ENCODE measurements at places on chromosomes 11 and 22. TPM values are rescaled to one million over a fixed set of nuclear protein-coding genes. Genes with fewer than 3 reads are reported as not detected.
A peak's percentile ranks its signal among the peaks of the same experiment; 100 is the strongest.

GRCh38 chr11:32478277-32478731, 43.0 kb upstream of the WT1 start:
- DNase-seq = no peak

- no peak for DNase-seq
Observed at GRCh38 chr11:2178906-2179494, 7.4 kb upstream of the TH start.

NAGA gene
- 8.0 TPM for total RNA-seq

DNA sequence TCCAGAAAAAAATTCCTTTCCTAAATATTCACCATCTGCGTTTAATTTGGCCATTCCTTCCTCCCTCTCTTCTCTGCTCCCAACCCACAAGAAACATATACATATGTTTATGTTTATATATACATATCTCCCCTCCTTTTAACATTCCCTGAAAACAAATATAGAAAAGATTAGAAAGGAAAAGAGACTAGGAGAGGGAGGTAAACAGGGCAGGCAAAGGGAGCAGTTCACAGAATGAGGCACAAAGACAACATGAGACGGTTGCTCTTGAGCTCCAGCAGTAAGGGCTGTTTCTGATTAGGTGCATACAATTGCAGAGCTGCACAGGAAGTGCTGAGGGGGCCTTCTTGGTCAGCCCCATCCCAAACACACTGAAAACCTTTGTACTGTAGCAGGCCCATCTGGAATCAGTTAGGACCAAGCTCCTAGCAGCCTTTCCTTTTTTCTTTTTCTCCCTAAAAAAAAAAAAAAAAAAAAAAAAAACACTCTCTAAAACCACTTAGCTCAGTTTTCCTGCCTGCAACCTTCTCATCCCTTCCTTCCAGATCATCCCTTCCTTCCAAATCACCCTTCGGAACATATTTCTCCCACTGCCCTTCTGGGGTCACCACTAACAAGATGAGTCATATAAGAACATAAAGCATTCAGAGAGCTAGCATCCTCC, 57.0 kb downstream of the RBFOX2 start:
- DNase-seq = no peak

PLA2G3 gene
- total RNA-seq = not detected

DNA sequence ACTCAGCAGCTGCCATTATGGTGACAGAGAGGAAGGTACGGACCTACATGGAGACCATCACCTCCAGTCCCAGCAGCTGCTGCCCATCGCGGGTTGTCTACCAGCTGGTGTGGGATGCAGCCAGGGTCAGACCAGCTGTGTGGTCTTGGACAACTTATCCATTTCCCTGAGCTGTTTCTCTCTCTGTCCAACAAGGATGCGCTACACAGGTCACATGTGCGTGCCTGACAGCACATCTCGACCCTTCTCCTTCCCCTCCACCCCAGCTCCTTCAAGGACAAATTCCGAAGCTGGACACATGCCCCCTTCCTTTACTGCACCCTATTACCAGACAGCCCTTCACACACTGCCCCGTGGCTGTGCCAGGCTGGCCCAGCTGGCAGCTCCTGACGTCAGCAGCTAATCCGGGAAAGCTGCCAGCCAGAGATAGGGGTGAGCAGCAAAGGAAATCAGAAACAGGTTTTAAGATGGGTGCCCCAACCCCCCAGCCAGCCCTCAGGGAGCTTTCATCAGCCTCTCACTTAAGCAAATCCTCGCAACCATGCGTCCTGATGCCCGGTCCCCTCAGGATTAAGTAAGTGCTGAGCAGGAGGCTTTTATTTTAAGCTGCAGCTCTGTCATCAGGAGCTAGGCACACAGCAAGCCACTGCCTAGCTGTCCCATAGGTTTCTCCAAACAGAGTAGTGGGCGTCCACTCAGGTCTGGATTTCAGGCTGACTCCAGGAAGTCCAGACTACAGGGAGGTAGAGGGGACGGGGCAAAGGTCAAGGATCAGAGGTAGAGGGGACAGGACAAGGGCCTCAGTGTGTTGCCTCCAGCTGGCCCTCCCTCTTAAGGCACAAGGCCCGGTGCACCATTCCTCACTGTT, 20.3 kb downstream of the TEF start:
- DNase-seq = peak; percentile 76

- no peak for DNase-seq
Observed at GRCh38 chr11:134780486-134781147, 368.6 kb upstream of the B3GAT1 start.

Data from psoas muscle (tissue), 8 donors.